ENCODE measurements at places on chromosomes 5 and 9.

DNA sequence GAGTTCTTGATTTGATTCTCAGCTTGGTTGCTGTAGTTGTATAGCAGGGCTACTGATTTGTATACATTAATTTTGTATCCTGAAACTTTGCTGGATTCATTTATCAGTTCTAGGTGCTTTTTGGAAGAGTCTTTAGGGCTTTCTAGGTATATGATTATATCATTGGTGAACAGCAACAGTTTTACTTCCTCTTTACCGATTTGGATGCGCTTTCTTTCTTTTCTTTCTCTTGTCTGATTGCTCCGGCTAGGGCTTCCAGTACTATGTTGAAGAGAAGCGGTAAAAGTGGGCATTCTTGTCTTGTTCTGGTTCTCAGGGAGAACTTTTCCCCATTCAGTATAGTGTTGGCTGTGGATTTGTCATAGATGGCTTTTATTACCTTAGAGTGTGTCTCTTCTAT, 158.9 kb downstream of the SAXO1 start:
- no peak for DNase-seq

- no peak for DNase-seq
Observed at GRCh38 chr5:179467441-179467840, 82.9 kb upstream of the RUFY1 start.

DNA sequence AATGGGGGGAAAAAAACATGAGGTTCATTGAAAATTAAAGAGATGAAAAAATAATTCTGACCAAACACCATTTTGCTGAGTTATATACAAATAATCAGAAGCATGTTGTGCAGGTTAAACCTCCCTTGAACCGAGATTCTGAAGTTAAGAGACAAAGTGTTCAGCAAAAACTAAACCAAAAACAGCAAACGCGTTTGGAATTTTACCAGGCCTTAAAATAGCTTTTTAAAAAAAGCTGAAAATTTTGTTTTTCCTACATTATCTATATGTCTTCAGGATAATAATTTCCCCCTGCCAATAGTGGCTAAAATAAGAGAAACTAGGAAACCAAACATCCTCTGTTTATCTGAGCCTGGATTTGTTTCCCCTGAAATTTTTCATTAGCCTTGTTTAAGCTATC, 191.7 kb upstream of the DAPK1 start:
- no peak for DNase-seq

DNA sequence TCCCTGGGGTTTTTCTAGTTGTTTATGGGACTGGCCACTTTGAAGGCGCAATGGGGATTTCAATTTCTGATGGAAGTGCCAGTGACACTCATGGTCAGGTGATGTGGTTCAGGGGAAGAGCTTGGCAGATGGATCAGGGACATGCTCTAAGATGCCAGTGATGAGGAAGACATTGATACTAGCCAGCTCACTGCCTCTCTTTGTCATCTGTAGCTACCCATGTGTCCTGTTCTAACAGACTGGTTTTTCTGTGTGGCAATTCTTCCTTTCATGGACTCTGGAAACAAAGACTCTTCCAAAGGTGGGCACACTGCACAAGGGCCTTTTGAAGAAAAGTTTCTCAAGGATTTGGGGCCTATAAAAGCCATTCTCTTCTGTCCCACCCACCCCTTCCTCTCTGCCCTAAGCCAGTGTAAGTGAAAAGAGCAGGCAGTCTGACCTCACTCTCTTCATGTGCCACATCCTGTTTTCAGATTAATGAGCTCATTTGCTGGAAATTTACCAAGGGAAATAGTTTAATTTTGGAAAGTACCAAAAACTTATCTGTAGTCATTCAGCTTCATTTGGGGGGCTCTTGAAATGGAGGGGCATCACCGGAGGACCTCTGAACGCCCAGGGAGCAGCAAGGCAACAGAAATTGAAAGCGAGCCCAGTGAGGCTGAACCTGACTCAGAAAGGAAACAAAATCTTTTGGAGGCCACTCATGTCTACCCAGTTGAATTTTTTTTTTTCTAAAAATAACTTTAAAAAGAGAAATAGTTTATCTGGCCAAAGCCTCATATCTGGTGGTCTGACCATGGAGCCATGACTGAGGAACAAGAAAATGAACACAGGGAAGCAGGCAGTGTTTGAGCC, 4.9 kb upstream of the TRAF1 start:
- DNase-seq = peak; percentile 50

DNA sequence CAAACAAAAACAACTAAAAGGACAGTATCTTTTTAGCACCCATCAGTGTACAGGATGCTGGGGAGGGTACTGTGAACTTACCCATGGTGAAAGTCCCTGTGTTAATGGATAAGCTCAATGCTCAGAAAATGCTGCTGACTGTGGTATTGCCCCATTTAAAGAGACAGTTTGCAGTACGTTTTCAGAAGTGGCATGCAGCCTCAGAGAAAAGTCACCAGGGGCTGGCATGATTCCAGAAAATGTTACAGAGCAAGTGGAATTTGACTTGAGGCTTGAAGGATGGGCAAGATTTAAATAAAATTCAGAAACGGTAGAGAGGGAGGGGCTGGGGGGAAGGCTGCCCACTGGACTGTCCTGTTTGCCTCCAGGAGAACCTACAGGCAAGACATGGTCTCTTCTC, 7.2 kb downstream of the S1PR3 start:
- DNase-seq = no peak

GRCh38 chr5:159787837-159788236, 128.4 kb upstream of the ADRA1B start:
- no peak for DNase-seq

DNA sequence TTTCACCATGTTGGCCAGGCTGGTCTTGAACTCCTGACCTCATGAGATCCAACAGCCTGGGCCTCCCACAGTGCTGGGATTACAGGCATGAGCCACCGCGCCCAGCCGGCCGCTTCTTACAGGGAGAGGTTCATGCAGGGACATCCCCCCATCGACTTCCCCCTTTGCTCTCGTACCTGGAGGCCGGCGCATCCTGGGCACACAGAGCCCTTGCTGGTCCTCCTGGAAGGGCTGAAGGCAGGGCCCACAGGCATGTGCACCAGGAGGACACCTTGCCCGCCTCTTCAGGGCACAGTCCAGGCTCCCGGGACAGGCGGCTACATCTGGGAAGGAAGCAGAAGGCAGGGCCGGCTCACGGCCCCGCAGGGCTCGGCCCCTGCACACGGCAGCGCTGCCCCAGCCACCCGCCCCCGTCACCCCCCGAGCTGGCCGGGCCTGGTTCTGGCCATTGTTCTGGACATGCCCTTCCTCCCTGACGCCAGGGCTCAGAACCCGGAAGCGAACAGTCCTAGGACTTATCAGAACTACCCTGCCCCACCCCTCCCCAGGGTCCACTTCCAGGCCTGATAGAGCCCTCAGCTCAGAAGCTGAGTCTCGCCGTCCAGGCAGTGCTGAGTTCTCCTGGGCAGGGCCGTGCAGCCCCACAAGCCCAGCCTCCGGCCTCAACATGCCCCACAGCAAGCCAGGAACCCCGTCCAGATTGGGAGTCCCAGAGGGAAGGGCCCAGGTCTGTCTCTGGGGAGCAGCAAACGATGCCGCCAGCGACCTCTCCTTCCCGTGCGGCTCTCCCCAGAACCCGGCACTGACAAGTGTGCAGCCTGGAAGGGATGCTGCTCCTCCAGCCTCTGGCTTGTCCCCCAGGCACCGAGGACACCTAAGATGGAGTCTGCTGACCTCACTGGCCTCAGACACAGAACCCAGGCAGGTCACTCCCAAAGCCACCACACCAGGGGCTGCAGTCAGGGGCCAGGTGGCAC, 2.9 kb downstream of the NPDC1 start:
- DNase-seq = no peak

DNA sequence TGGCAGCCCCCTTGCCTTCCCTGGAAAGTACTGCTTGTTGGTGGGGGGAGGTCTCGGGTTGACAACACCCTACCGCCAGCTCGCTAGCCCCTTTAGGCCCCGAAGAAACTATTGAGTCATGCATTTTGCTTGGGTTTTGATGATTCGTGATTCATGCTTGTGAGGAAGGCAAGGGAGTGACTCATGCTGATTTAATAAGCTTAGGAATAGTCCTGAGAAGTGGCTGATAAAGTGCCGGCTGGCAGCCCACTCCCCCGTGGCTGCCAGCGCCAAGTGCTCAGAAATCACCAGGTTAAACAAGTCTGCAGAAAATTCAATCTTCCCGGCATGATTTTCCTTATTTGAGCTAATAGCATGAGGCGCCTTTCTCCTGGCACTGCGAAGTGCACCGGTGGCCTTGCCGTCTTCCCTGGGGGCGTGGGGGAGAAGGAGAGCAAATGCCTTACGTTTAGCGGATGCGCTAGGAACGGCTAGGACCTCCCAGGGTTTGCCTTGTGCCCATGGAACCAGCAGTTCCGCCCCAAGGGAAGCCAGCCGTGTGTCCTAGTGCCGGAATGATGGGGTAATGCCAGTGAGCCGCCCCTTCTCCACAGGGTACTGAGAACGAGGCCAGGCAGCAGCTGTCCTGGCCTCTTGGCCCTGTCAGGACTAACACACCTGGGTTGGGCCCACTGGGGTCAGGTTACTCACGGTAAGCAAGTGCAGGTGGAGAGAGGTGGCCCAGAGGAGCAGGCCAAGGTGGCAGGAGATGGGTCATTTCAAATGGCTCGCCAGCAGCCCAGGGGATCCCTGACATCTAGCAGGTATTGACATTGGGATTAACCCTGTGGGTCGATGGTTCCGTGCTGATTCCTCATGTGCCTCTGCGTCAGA, 151.9 kb downstream of the MACROH2A1 start:
- no peak for DNase-seq

DNA sequence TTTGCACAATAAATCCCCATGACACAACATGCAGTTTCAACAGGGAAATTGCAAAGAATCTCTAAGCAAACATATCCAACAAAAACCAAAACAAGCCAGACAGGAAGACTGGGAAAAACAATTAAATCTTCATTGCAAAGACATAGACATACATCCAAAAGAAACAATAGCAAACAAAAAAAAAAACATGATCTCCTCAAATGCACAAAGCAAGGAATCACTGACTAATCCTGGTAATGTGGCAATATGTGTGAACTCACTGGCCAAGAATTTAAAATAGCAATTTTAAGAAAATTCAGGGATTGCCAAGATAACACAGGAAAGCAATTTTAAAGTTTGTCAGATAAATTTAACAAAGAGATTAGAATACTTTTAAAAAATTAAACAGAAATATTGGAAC, 520.1 kb upstream of the SMC2 start:
- no peak for DNase-seq

DNA sequence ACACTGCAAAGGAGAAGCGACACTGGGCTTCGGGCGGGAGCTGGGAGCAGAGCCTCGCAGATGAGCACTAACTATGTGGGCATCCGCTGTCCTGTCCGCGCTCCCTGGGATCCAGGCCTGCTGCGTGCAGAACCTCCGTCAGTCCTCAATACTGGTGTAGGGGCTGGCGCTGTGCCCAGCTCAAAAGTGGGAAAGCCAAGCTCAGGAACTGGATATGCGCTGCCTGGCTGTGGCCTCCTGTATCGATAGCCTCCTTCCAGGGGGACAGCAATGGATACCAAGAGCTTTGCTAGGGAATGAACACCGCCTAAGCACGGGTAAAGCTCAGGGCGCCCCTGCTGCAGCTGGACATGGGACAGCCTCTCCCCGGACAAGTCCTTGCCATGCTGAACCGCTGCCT, 270.4 kb downstream of the NSG2 start:
- no peak for DNase-seq

DNA sequence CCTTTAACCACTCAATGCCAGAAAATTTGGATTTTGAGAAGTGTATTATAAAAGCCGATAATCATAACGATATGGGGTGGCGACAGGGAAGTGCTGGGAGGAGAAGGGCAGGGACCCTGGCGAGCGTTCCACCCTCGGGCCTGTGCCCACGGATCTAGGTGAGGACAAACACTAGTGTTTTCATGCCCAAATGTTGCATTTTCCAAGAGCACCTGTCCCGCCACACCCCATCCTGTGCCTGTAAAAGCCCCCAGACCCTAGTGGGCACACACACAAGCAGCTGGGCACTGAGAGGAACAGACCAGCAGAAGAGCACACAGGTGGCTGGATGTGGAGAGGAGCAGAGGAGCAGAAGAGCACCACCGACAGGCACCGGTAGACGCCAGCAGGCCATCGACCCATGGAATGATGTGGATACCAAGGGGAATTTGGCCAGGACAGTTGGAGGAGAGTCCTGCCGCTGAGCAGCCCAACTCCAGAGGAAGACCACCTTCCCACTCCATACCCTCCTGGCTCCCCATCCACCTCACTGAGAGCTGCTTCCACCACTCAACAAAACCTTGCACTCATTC, 315.0 kb downstream of the EDIL3 start:
- DNase-seq = no peak

DNA sequence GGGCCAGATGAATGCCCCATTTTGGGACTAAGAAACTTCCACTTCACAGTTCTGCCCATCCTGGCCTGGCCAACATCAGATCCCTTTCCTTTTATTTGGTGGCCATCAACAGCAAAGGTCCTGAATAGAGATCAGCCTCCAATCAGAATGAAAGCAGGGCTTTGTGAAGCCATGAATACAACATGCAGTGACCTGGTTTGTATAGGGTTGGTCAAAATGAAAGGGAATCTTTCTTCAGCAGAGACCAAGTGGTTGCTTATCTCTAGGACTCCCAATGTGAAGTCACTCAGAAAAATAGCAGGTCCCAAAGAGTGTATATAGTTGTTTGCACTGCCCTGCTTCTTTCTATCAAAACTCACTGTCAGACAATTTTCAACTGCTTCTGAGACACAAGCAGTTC, 113.9 kb upstream of the SLC12A2 start:
- DNase-seq = no peak

- no peak for DNase-seq
Observed at GRCh38 chr9:89869793-89870580, 265.2 kb downstream of the GADD45G start.

DNA sequence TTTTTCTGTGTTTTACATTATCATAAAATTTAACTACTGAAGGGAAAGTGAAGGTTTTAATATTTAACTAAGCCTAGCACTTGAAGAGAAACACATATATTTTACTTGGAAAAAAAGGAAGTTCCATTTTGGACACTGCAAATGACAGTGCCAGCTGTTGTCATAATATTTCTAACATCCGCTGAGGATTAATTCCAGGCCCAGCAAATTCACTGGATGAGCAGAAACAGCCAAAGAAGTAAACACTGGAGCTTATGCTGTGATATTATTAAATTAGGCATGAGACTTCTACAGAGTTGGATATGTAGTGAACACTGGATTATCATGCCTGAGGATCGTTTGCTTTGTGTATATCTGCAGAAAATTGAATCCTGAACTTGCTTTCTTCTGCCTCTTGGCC, 67.6 kb downstream of the GHR start:
- DNase-seq = no peak

All from activated CD4-positive, alpha-beta T cell treated with anti-CD3 and anti-CD28 coated beads for 24 hours (primary cell).